ENCODE measurements at places on chromosomes 6 and 20.
A peak's percentile ranks its signal among the peaks of the same experiment; 100 is the strongest.

DNA sequence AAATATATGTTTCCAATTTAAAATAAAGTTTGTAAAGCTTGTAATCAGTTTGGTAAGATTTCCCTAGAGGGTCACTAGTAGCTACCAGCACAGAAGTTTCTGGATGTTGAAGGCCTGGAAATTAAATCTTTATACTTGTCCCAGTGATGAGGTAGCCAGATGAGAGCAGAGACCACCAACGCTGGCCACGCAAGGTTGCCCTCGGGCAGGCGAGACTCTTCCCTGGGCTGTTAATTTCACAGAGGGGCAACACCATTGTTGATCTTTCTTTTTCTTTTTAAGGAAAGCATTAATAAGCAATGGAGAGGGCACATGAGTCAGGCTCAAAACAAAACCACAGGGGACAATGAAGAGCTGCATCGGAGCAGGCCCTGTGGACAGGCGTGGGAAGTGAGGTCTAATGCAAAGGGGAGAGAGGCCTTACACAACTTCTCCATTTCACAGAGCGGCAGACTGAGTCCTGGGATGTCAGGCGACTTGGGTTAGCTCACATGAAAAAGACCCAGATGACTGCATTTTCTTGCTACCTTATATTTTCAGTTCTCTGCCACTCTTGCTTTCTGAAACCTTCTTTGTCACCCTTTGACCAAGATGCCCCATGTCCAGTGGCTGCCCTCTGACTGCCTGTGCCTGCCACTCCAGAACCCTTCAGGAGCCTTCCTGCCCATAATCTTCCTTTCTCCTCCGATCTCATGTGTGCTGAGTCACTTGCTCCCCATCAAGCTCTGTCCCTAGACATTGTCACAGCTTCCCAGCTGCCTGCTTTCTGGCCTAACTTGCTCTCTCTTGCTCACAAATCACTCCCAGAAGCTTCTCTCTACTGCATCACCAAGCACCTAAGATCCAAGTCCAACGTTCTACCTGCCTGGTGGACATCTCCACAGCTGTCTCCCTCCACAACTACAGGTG is 107.7 kb upstream of the CDYL start:
- DNase-seq, result peak; percentile 67

DNA sequence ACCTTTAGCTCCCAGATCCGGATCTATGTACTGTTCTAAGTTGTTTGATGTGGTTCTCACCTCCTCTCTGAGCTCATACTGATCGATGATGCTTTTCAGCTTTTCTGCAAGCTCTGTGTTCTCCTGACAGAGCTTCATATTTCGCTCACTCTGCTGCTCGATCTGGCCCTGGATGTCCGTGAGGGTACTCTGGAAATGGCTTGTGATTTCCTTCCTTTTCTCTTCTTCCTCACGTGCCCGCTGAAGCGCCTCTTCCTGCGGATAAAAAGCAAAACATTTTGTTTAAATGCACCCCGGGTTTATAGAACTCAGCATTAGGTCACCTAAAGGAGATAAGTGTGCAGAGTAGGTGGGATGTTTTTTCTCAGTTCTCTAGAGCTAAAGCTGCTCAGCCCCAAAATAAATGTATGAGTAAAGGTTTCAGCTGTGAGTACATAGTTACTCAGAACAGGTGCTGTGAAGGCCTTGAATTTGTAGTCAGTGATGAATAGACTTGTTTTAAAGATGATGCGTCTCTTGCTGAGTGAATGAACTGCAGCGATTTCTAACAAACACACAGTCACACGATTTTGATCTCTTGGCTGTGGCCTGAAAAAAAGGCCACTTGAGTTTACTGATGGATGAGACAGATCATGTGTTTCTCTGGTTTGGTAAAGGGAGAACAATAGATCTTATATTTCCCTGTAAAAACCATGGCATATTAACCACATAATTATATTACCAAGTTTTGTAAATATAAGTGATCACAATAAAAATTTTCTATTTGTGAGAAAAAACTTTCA is 29.1 kb downstream of the TXLNB start:
- DNase-seq, result no peak

DNA sequence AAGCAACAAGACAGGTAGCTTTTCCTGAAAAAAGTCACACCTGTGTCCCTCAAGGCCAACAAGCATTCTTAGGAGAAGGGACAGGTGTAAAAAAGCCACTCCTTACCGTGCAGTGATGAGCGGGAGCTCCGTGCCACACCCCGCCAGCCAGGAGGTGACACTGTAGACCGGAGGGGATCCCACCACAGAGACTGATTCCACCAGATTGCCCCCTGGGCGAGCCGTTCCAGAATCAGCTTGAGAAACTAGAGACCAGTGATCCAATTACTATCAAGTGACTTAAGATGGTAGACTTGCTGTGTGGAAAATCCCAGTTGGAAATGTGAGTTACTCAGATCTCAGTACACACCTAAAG is 37.4 kb downstream of the PKHD1 start:
- no peak for DNase-seq

DNA sequence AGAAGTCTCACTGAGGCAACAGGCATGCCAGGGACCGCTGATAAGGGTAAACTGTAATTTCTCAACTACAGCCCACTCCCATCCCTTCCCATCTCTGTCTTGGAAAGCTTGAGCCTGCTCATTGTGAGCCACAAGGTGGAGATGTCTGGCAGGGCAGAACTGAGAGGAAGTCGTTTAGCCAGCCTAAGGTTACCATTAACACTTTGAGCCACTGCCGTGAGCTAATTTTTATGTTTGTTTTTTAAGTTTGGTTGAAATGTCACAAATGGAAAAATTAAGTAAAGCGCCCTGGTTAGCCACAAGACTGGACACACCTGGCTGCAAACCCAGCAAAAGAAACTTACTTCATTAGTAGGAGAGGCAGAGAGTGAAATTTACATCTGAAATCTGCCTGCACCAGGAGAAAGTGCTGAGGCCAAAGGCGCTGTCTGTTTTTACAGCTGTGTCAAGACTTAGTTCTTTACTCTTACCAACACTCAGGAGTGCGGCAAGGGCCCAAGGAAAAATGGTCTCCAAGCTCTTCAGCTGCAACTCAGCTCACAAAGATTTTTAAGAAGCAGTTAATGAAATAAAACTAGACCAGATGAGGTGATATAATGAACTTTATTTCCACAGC is 50.0 kb upstream of the FAM83C start:
- no peak for DNase-seq

DNA sequence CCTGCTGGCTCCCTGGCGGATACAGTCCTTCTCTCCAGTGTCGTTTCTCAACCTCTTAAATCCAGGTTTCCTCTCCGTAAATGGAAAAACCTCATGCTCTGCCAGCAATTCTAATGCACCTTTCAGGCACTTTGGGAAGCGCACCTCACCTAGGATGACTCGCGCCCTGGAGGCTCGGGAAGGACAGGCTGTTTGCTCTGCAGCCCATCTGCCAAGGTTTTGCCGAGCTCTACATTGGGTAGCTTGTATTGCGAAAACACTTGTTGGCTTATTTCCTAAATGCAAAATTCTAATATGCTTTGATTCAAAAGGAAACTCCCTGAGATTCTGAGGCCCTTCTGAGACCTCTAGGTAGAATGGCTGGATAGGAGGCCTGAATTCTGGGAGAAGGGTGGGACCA is 102.6 kb upstream of the MLN start:
- DNase-seq, result no peak

GRCh38 chr6:11236076-11236750 is 3.7 kb upstream of the NEDD9 start:
- DNase-seq, result peak; percentile 54

GRCh38 chr20:10329387-10330005 is 104.5 kb downstream of the MKKS start:
- DNase-seq, result no peak

GRCh38 chr20:46030284-46031013 is 1.4 kb downstream of the SLC12A5 start:
- DNase-seq, result no peak

DNA sequence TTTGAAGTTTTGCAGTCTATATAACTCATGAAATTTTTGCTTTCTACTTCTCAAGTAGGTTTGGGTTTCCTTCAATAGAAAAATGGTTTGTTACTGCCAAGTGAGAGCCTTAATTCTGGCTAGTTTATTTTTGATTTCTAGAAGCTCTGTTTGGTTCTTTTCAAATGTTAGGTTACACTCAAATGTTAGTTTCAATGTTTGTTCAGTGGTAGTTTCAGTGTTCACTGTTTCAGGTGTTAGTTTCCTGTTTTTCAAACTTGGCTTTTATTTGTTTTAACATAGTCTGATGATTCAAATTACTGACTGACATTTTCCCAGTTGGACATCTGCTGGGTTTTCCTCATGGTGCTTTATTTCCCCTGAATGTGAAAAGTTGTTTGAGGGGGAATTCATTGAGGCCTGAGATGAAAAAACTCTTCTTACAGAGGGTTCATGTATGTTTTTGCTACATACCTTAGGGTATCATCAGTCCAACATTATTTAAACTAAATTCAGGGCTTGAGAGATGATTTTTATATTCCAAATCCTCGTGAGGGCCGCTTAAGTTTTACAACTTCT is 189.0 kb downstream of the JARID2 start:
- DNase-seq, result no peak

DNA sequence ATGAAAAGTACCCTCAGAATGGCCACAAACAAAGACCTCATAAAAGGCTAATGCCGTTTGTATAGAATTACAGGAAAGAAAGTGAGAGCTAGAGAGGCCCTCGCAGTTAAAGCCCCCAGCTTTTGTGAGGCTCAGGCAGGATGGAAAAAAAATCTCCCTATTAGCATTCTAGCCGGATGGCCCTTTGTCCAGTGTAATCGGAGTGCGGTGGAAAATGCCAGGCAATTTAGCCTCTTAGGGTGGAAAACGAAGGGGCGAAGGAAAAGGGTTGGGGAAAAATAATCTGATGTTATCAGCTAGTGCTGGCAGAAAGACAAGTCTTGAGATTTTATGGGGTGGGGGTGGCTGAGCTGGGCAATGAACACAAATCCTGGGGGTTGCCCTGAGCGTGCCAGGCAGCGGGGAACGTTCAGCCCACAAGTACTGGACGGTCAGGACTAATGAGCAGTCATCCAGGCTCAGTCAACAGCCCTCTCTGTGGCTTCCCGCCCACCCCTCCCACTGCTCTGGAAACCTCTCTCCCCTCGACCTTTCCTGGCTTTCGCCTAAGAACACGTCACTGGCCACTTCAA is 92.4 kb downstream of the PSMG4 start:
- DNase-seq, result no peak

- no peak for DNase-seq
Observed at GRCh38 chr6:75377386-75377785, 92.8 kb upstream of the TMEM30A start.

DNA sequence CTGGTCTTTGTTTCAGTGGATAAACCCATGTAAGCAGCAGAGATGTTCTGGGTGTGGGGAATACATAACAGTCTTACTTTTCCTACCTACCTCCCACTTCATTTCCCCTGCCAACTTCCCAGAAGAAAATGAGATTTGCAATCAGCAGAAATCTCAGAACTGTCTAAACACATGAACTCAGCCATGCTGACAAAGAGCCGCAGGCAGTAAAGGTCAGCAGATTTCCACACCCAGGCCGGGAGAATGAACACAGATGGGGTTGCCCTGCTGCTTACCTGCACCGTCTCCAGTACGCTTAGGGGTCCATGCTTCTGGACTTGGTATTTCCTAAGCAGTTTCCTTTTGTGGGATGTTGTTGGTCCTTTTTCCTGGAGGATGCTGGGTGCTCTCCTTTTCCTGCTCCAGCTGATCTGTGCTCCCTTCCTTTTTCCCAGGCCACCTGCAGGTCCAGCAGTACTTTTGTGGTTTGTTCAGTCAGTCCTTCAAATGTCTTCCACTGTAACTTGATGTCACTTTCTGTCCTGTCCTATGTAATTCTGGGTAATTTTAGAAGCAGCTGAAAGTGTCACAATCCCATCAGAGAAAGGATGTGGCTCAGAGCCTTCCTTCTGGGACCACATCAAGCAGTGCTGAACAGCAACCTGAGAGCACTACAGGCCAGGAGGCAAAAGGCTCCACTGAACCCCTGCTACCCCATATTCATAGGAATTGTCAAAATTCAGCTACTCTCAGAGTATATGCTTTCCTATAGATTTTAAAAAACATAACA is 129.0 kb downstream of the CEP57L1 start:
- DNase-seq, result no peak

GRCh38 chr6:158843751-158844683 is 24.8 kb upstream of the EZR start:
- DNase-seq, result no peak

GRCh38 chr20:57932227-57932864 is 222.5 kb upstream of the PMEPA1 start:
- DNase-seq, result no peak

- peak; percentile 43 for DNase-seq
Observed at GRCh38 chr6:158131926-158132325, 36.1 kb downstream of the SERAC1 start.

DNA sequence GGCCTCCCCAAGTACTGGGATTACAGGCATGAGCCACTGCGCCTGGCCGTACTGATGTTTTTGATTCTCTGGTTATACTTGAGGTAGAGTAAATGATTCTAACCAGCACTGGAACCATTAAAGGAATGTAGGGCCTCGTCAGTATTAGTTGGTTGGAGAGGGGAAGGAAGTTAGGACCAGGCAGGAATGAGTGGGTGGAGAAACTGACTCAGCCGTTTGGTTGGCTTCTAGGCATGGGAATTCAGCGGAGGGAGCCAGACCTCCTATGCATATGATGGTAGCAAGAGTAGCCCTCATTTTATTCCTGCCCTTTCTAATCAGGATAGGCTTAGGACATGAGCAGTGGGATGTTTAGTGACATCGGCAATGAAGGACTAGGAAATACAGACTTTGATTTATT is 19.0 kb upstream of the SERINC3 start:
- peak; percentile 70 for DNase-seq

DNA sequence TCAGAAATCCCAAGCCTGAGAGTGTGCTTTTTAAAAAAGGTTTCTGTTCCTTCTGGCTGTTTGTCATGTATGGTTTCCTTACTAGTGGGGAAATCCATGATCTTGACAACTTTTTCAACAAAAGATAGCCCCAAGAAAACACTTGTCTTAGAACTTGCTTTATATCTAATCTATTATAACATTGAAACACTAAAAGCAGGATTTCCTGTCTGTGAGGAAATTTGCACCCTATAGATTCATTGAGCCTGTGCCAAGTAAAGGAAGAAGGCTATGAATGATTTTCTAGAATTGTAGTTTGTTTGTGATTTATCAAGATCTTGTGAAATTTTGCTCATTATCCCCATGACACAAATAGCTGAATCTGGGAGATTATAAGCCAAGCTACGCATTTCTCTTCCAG is 238.6 kb upstream of the RIN2 start:
- no peak for DNase-seq

GRCh38 chr20:55175081-55175480 is 699.7 kb downstream of the DOK5 start:
- no peak for DNase-seq

GRCh38 chr20:33105316-33105924 is 26.0 kb downstream of the BPIFB4 start:
- no peak for DNase-seq

- DNase-seq, result no peak
Observed at GRCh38 chr6:127893541-127893940, 7.3 kb downstream of the THEMIS start.

GRCh38 chr20:50314678-50315335 is 124.2 kb downstream of the CEBPB start:
- no peak for DNase-seq

DNA sequence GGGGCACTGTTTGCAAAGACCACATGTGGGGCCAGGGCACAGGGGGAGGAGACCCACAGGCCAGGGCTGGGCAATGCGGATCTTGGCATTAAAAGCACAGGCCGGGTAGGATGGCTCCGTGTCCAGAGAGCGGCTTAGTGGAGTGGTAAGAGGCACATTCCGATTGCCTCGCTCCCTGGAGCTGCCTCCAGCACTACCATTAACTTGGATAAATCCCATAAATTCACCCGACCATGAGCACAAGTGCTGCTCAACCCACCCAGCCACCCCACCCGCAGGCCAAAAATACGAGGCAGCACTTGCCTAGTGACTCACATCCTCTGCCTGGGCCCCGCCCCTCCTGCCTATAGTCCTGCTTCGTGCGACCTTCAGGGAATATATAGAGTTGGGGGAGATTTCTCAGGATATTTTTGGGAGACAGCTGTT is 67.5 kb upstream of the QKI start:
- DNase-seq, result no peak

Data from fibroblast of skin of back (primary cell).